Activated CD4-positive, alpha-beta T cell treated with anti-CD3 and anti-CD28 coated beads, Interleukin-2, amount 10 ng/mL, durations not matched to agents 7 days and 5 days (primary cell): ENCODE measurements at places on chromosomes 6 and 20. TPM values are rescaled to one million over a fixed set of nuclear protein-coding genes. Genes with fewer than 3 reads are reported as not detected.

Gene DCBLD1
- total RNA-seq, result 5.1 TPM

Gene NOTCH4
- 0.20 TPM for total RNA-seq

DNA sequence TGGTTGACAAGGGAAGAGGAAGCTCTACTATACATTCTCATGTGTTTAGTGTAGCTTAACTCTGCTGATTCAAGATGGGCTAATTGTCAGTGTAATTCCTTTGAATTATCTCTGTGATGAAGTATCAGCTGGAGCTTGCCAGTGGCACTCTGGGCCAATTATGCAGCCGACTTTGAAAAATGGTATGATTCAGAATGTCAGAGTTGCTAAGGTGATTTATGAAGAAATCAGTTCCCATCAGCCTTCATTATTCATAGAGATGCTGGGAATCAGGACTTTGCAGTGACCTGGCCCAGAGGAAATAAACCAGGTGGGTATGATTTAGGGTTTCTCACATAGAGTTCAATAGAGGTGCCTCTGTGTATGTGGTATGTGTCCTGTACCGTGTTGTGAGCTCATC lies 33.4 kb downstream of the KCNS1 start:
- no peak for DNase-seq

- peak; percentile 58 for DNase-seq
These were observed 55.1 kb downstream of the STAU1 start for GRCh38 chr20:49132995-49133478.

- no peak for DNase-seq
These were observed 143.4 kb downstream of the FAM83B start for GRCh38 chr6:54990001-54990400.
